ENCODE measurements at places on chromosomes 16 and 17.

- DNase-seq, result no peak
These were observed 4.0 kb upstream of the HSBP1 start for GRCh38 chr16:83803811-83804210.

DNA sequence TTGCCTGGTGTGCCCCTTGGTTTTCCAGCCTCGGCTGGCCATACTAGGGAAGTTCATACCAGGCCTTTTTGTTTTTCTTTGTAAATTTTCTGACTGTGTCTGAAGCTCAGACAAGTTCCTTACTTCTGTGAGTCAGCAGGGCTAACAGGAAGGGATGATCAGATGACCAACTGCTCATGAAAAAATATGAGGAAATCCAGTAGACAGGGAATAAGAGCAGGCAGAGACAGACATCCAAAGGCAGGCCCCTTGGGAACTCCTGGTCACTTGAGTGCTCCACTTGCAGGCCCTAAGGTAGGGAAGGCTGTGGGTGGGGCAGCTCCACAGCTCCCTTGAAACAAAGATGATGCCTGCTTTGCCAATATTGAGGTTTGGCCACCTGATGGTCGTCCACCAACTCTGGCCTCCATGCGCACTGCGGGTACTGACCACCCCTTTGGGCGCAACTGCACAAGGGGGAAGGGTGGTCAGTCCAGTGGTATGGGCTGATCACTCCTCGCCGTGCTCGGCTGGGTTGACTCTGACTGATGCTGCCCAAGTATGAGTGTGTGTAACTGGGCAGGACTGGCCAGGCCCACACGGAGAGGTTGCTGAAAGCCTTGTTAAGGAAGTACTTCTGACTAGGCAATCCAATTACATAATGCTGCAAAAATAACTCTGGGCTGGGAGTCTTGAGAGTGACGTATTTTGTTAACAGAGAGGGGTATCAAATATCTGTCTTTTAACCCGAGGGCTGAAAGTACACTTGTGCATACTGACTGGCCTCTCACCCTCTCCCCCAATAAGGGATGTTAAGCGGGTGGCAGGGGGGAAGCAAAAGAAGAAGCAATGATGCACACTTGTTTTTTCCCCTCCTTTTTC, 20.8 kb upstream of the ZFHX3 start:
- peak; percentile 96 for DNase-seq

GRCh38 chr17:36123431-36123830, 19.8 kb downstream of the CCL4 start:
- no peak for DNase-seq

DNA sequence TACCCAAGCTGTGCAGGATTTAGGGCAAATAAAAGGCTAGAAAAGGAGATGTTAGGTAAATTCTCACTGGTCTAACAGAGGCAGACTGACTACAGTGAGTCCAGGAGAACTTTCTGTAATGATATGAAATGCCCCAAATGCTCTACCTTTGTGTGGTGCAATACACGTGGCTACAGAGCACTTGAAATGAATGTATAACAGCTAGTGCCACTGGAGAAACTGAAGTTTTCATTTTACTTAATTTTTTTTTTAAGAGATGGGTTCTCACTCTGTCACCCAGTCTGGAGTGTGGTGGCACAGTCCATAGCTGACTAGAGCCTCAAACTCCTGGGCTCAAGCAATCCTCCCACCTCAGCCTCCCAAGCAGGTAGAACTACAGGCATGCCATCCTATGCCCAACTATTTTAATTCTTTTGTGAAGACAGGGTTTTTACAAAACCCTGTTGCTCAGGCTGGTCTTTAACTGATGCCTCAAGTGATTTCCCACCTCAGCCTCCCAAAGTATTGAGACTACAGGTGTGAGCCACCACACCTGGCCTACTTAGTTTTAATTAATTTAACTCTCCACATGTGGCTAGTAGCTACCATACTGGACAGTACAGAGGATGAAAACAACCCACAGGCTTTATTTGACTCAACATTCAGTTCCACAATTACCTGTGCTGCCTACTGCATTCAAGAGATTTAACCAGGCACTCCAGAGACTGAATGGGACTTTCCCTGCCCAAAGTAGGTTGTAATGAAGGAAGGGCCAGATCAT, 84.8 kb upstream of the PLEKHM1 start:
- DNase-seq, result no peak

DNA sequence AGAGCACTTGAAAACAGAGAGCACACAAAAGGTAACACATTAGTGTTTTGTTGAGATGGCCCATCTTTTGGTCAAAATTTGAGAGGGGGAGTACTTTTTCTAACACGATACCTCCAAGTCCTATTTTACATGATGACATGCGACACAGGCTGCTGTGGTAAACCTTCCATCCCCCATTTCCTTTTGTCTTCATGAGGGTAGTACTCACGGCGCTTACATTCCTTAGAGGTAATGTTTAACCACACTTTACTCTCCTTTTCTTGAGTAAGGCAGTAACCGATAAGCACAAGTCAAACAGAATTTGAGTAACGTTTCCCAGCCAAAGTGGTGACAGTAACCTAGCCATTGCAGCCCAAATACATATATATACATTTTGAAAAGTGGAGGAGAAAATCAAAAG, 35.8 kb upstream of the PITPNM3 start:
- DNase-seq, result peak; percentile 44

GRCh38 chr17:81063106-81064093, 28.4 kb downstream of the BAIAP2 start:
- DNase-seq, result no peak

DNA sequence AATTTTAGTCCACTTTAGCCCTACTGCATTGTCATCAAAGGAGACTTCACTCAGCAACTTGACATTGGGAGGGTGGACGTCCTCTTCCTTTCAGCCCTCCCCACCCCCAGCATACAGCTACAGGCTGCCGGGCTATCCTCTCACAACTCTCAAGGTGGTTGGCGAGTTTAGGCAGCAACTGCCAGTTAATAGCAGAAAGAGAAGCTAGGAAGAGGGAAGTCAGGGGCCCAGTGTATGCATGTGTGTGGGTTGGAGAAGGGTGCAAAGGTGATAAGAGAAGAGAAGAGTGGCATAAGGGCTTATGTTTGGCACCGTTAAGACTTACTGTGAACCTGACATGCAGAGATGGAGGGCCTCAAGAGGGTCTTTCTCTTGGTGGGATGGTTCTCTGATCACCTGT, 31.8 kb downstream of the CCL4 start:
- no peak for DNase-seq

DNA sequence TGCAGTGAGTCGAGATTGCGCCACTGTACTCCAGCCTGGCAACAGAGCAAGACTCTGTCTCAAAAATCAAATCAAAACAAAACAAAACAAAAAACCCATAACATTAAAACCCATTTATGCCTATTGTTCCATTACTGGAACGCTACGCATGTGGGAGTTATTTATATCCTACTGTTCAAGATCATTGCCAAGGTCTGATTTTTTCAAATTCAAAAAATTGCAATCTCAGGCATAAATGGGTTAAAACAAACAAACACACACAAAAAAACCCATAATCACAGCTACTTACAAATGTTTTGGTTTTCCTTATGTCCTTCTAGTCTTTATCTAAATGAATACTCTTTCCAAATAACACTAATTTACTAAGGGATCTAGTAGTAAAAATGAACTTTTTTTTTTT, 17.8 kb downstream of the GJC1 start:
- DNase-seq, result no peak

GRCh38 chr16:88759245-88759975, 25.6 kb downstream of the PIEZO1 start:
- no peak for DNase-seq

GRCh38 chr17:82900741-82901140, 60.9 kb upstream of the ZNF750 start:
- DNase-seq, result no peak

- peak; percentile 67 for DNase-seq
These were observed 7.5 kb downstream of the TK1 start for GRCh38 chr17:78179372-78179771.

DNA sequence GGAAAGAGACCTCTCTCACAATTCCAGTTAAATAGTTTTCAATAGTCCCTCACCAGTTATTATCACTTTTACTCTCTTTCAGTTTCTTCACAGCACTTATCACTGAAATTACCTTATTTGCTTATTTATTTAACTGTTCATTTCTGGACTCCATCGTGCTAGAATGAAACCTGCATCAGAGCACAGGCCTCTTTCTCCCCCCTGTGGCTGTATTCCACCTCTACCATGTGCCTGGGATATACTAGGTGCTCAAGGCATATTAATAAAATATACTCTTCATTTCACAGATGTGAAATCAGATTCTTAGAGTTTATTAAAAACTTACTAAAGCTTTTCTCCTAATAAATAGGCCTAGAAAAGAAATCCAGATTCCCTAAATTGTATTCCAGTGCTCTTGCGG, 308.9 kb upstream of the MON1B start:
- DNase-seq, result no peak

GRCh38 chr16:65392806-65393565, 271.1 kb upstream of the CDH11 start:
- DNase-seq, result no peak

GRCh38 chr17:11601661-11602060, 3.4 kb downstream of the DNAH9 start:
- DNase-seq, result no peak

- DNase-seq, result peak; percentile 27
These were observed 16.7 kb downstream of the CDK5R1 start for GRCh38 chr17:32503251-32504165.

- peak; percentile 9 for DNase-seq
These were observed 52.5 kb downstream of the ZFPM1 start for GRCh38 chr16:88505405-88506082.

DNA sequence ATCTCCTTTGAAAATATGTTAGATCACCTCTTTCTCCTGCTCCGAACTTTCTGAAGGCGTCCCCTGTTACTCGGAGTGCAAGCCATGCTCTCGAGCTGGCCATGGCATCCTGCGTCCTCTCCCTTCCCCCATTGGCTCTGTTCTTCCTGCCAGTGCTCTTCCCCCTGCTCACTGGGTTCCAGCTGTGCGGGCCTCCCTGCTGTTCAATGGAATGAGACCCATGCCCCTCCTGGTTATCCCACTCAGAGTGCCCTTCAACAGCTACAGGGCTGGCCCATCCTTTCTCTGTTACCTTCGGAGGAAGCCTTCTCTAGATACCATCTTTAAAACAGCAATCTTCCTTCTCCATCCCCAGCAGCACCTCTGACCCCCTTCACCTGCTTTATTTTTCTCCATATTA, 504.3 kb downstream of the MAF start:
- no peak for DNase-seq

DNA sequence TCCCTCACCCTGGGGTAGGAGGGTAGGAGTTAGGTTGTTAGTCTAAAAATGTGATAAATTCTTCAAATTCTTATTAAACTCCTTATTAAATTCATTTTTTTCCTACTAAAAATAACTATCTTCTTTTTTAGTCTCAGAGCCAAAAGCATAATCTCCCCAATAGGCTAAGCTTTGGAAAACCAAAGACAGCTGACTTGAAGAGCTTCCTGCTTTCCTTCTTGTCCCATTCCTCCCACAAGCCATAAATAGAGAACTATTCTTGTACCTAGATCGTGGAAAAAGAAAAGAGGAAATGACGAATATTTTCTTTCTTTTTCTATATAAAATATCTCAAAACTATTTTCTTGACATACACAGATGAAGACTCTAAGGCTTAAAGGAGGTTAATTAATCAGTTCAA, 486.9 kb downstream of the CDH8 start:
- no peak for DNase-seq

DNA sequence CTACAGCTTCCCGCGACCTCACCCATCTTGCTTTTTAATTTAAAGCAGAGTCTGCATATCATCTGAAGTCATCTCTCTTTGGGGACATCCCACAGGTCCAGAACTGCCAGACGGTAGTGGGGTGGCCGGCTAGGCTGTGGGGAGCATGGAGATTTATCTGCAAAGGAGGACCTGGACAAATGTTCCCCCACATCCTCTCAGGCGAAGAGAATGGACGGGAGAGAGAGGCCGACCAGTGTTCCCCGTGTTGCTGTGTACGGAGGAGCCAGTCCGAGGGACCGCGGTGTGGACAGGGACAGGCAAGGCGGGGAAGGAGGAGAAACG, 665 bp upstream of the MT1M start:
- DNase-seq, result no peak

GRCh38 chr16:24075931-24076716, 180.0 kb upstream of the CACNG3 start:
- DNase-seq, result no peak

GRCh38 chr17:13594310-13594709, 7.4 kb downstream of the HS3ST3A1 start:
- no peak for DNase-seq

- DNase-seq, result peak; percentile 44
These were observed 12.0 kb downstream of the CHST6 start for GRCh38 chr16:75483222-75483621.

- DNase-seq, result peak; percentile 3
These were observed 476.9 kb upstream of the CDH5 start for GRCh38 chr16:65889533-65889966.

DNA sequence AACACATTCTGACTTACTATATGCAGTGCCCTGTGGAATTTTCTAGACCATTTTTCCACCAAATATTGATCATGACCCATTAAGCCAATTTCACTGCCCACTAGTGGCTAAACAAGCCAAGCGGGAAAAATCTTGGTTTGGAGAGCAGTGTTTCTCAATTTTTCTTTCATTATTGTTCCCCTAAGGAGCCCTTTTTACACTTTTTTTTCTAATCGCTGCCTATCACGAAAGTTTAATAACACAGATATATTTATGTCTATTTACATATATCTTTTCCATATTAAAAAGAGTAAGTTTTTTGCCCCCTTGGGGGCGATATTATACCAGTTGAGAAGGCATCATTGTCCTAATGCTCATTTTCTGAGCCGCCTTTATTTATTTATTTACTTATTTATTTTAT, 10.8 kb upstream of the TLCD3B start:
- DNase-seq, result peak; percentile 70

DNA sequence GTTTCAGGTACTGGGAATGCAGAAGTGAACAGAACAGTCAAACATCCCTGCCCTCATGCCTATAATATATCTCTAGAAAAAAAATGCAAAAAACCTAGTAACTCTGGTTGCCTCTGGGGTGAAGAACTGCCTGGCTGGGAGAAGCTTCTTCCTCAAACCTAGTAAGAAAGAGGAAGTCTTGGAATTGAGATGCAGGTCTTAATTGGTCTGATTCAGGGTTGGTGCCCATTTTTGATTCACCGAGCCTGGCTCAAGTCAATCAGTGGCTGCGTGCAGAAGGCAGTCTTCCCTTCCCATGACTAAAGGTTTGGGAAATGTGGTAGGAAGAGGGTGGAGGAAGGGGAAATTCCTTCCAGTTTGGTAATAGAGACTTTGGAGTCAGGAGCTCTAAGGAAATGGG, 22.4 kb downstream of the CDRT15 start:
- DNase-seq, result peak; percentile 6

GRCh38 chr17:54452666-54453348, 447.8 kb upstream of the TOM1L1 start:
- no peak for DNase-seq

DNA sequence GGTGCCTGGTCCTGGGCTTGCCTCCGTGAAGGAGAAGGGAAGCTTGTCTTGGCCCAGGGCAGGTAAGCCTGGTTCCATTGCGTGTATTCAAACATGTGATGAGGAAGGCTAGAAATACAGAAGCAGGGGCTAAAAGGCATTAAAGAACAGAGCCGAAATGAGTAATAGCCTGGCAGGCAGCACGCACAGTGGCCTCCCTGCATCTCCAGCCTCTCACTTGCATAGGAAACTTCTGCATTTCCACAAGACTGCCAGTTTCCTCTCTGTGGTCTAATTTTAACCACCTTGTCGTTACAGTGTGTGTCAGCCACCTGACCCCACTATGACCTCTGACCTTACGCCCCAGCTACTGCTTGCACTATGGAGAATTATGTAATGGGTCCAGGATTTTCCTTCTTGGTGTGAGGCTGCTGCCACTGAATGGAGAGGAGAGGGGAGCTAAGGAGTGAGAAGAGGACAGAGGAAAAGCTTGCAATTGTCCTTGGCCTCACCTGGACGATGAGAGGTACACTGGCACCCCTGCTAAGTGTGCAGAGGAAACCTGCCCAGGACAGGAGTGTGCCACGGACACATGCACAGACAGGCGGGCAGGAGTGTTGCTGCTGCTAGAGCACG, 32.8 kb downstream of the HIC1 start:
- peak; percentile 53 for DNase-seq
